Activated CD4-positive, alpha-beta T cell treated with anti-CD3 and anti-CD28 coated beads for 48 hours (primary cell): ENCODE measurements at places on chromosomes 2 and 18.

- no peak for DNase-seq
Measured at GRCh38 chr2:142008135-142008744, 122.6 kb downstream of the LRP1B start.

DNA sequence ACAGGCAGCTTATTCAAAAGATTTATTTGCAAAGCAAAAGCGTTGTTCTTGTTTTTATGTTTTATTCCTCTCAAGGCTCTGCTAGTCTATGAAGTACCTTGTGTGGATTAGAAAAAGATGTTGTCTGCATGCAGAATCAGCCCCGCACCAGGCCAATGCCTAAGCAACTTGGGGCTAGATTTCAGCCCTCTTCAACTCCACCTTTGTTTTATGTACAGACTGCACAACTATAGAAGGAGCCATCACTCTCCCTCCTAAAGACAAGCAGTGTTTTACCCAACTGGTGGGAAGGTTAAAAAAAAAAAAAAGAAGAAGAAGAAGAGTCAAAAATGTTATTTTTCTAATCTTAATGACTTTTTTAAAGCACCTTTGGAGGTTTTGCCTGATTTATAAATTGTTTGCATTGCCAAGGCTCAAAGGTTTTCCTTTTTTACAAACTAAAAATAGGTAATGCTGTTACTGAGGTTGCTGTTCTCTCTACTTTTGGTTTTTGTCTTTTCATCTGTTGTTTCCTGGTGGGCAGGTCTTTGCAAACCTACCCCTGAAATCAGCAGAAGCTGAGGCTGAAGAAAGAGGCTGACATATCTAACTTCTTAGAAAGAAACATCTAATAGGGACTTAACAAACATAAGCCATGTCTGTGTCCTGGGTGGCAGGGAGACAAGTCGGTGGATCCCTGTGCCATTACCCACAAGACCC is 164.0 kb downstream of the SLC39A10 start:
- no peak for DNase-seq

DNA sequence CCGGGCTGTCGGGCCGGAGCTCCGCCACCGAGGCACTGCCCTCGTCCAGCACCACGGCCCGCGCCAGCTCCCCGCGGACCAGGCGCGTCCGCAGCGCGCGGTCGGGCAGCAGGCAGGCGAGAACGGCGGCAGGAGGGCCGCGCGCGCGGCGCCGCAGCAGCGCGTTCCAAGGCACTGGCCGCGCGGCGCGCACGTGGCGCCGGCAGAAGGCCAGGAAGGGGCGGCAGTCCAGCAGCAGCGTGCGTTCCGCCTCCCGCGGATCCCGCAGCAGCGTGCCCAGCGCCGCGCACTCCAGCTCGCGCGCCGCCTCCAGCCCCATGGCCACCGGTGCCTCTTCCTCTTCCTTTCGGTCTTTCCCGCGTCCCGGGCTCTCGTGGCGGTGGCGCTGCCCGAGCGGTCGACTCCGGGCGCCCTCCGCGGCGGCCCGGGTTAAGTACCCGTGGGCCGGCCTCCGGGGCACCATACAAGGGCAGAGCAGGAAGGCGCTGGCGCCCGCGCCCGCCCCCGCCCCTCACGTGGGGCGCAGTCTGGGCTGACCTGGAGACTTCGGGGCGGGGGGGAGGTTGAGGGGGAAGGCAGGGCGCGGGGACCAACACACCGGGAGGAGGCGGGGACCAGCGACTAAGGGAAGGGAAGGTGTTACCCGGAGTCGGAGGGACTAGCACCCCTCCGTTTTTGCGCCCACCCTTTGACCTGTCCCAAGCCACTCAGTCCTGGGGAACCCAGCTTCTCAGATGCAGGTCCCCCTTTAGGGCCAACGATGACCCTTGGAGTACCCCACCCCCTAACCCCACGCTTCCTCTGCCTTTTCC is at the start of gene DUSP2:
Gene DUSP2 (minus strand): TSS at position 405 of the 812 bp plus-strand sequence. CDS start 86 bp downstream, at position 319.
- DNase-seq: peak; percentile 95

- DNase-seq: no peak
Measured at GRCh38 chr18:61352611-61353010, 19.4 kb downstream of the CDH20 start.

GRCh38 chr18:58785171-58785805 is 79.4 kb upstream of the ZNF532 start:
- no peak for DNase-seq

GRCh38 chr2:121071034-121071504 is 213.9 kb downstream of the TFCP2L1 start:
- peak; percentile 77 for DNase-seq

DNA sequence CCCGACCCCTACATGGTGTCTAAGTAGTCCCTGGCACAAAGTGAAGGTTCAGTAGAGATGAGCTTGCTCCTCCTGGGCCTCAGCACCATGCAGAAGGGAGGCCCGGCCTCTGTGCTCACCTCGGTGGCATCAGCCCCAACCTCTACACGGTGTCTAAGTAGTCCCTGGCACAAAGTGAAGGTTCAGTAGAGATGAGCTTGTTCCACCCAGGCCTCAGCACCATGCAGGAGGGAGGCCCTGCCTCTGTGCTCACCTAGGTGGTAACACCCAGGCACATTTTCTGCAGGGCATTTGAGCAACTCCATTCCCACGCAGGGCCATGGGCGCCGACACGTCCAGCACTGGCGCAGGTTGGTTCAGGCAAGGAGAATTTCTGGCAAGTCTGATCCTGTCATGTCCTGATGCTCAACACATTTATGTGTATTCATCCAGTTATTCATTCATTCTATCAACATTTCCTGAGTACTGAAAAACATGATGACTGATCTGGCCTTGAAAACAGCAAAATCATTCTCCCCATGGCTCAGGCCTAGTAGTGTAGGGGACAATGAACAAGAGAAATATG is 408.2 kb upstream of the MYT1L start:
- no peak for DNase-seq

GRCh38 chr2:191152482-191153240 is 1.9 kb upstream of the STAT4 start:
- DNase-seq: no peak

DNA sequence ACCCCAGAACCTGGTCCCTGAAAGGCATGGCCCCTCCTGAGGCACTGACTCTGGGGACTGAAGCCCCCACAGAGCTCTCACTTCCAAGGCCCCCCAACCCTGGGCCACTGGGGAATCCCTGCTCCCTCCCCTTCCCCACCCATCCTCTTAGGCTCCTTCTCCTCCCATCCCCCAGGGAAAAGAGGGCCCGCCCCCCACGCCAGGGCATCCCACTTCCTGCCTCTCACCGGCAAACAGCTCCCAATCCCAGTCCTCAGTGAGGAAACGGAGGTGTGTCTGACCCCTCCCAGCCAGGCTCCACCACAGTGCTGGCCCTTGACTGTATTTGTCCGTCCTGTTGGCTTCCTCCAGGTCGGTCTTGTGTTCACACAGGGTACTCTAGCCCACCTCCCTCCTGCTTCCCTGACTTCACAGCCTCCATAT is 35.0 kb upstream of the PTMA start:
- DNase-seq: no peak

DNA sequence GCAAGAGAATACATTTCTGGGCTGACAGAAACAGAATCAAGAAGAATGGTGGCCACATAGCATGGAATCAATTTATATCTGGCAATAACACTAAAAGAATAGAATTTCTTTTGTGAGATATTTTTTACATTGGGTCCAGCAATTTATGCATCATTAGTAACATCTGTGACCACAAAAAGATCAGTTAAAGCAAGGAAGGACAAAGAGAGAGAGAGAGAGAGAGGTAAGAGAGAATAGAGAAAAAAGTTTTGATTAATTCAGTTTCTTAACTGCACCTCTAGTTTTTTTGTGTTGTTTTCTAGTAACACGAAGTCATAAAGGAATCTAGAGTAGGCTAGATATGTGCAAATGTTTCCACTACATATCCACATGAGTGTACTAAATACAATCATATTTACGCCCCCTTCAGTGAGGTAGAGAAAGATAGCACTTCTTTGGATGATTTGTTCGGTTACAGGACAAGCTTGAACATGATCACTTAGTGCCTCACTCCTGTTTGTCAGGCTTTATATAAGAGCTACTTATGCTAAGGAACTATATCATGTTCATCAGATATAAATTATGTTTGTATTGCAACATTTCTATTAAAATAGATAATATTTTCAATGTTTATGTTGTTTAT is 247.4 kb upstream of the COL3A1 start:
- DNase-seq: no peak

GRCh38 chr18:23593720-23594119 is 7.4 kb upstream of the NPC1 start:
- DNase-seq: no peak

GRCh38 chr2:97844311-97844859 is 131.0 kb downstream of the ZAP70 start:
- DNase-seq: no peak

DNA sequence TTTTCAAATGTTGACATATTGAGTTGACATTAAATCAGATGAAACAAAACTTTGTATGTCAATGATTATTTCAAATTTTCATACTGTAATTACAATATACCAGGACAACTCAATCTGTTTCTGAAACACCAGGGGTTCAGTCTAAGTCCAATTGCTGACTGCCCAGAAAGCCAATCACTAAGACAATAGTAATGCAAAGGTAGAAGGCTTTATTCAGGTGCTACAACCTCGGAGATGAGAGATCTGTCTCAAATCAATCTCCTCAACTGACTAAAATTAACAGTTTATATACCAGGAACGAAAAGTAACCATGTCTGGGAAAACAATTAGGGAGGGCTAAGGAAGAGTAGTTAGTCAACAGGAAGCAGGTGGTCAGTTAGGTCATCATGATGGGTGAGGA is 1400.4 kb downstream of the SUCLG1 start:
- no peak for DNase-seq

- no peak for DNase-seq
Measured at GRCh38 chr2:190835303-190835930, 45.2 kb upstream of the GLS start.

DNA sequence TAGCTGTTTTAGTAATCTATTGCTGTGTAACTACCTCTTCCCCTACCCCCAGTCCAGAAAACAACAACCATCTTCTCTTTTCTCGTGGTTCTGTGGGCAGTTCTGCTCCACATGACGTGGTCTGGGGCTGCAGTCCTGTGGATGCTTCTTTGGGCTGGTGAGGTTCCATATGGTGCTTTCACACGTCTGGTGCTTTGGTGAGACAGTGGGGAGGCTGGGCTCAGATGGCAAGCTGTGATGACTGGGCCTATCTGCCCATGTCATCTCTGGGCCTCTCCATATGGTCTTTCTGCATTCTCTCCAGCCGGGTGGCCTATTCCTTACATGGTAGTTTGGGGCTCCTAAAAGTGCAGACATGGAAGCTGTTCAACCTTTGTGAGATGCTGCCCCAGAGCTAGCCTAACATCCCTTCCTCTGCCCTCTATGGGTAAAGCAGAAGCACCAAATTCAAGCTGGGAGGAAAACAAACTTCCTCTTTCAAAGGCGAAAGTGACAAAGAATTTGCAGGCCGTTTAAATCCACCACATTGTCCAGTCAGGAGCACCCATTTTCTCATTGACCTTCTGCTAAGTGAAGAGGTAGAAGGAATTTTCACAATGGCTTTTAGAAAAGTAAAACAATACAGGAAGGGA is 68.3 kb upstream of the IL1R1 start:
- DNase-seq: no peak

DNA sequence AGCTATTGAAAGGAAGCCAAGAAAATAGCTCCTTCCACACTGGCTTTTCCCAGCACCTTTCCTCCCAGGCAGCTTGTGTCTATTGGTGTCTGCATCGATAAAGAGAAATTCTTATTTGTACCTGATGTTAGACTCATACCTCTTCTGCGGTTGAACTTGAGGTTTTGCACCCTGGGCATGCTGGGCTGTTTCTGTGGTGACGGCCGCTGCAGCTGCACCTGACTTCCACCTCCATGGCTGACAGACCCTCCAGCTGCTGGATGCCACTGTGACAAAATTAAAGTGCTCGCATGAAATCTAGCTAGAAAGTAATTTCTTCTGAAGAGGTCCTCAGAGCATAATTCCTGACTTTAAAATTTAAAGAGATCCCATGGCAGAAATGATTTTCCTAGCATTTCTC is 6.6 kb downstream of the FECH start:
- DNase-seq: no peak

DNA sequence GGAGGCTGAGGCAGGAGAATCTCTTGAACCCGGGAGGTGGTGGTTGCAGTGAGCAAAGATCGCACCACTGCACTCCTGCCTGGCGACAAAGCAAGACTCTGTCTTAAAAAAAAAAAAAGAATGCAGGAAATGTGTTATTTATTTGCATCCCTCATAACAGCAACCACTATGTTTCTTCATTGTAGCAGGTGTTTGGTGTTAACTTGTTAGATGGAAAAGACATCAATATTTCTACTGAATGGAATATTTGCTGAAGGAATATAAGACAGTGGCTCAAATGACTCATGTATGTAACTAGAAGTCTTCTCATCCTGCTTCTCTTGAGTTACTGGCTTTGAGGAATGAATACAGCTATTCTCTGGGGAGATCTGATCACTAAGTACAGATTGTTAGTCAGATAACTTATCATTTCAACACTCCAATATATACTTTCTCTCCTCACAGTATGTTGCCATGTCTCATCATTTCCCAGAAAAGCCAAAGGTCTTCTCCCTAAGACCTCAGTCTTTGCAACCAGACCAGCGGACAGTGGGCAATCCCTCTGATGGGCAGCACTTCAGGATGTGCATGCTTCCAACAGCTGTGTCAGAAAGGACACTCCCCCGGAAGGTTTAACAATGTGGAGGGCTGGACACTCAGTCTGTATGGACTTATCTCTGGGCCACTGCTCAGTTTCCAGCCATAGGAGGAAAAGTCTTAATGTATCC is 104.4 kb upstream of the STK17B start:
- no peak for DNase-seq

DNA sequence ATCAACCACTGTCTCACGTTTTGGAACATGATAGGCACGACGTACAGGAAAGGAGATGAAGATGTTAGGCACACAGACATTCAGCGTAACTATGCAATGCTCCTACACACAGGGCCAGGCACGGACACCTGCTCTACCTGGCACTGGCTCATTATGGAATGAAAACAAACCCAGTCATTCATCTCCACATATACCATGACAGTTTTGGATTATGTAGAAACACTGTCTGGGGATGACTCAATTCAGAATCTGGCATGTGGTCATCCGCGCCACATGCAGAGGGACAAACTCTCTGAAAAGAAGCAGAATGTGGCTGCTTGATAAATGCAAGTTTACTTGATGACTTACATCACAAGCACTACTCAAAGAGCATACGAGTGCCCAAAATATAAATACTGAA is 29.5 kb upstream of the NFU1 start:
- DNase-seq: peak; percentile 28

DNA sequence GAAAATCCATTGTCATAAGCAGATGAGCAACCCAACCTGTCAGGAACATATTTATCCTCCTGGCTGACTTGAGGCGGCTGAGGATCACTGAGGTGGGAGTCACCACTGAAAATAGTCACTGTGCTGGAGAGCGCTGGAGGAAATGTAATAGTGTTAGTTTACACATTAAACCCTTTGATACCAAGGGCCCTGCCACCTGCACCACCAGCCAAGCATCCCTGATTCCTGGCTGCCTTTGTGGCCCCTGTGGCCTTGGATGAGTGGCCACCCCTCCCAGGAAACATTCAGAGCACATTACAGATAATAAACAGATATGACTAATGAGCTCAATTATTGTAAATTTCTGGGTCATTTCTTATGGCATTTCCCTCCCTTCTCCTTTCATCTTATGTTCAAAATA is 105.9 kb downstream of the LYPD1 start:
- DNase-seq: no peak

- no peak for DNase-seq
Measured at GRCh38 chr18:49241852-49242251, 218.6 kb downstream of the DYM start.
